ENCODE measurements at places on chromosomes 7 and 10. TPM values are rescaled to one million over a fixed set of nuclear protein-coding genes. Genes with fewer than 3 reads are reported as not detected.

DNA sequence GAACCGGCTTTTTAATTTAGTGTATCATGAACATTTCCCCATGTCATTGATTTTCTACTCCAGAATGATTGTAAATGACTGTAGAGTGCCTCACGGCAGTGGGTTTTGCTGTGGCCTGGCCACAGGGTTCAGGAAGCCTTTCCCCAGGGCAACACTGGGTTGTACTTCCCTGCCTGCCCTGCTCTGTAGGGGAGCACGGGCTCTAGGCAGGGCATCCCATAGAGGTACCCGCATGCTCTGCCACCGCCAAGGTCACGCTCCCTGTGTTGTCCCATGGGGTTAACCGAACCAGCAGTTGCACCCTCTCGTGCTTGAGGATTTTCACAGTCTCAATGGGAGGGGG is 63.8 kb downstream of the BPGM start:
- H3K4me3 ChIP-seq: no peak overlapping the region
- no peaks in the 10 kb centered on the region for H3K4me1 ChIP-seq
- no peaks in the 10 kb centered on the region for H3K27me3 ChIP-seq
- no peak for DNase-seq
- H3K36me3 ChIP-seq: no peaks in the 10 kb centered on the region

DNA sequence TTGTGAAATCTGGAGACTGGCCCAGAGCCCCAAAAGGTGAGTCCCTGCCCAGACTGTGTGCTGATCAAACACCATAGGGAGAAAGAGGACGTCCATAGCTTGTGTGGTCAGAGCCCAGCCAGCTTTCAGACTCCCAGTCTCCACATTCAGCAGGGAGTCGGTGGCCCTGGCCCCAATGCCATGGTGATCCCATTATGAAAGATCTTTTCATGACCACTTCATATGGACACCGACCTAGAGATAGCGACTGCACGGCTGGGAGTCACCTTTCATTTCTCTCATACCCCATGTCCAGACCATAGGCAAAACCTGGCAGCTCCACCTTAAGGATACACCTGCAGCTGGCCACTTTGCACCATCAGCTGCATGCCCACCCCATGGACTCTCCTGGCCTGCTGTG is 126.4 kb downstream of the ARHGAP22 start:
- H3K27me3 ChIP-seq: no peaks in the 10 kb centered on the region
- no peak overlapping the region for H3K4me3 ChIP-seq
- DNase-seq: no peak
- H3K27ac ChIP-seq: no peak overlapping the region

GRCh38 chr10:120478386-120478785 is 21.4 kb downstream of the PLPP4 start:
- H3K27me3 ChIP-seq: no peaks in the 10 kb centered on the region
- no peak overlapping the region for H3K4me3 ChIP-seq
- DNase-seq: no peak
- H3K36me3 ChIP-seq: no peaks in the 10 kb centered on the region
- no peak overlapping the region for H3K27ac ChIP-seq

- DNase-seq: no peak
- no peaks in the 10 kb centered on the region for H3K4me1 ChIP-seq
Measured at GRCh38 chr10:6537770-6538169, 42.3 kb downstream of the PRKCQ start.

DNA sequence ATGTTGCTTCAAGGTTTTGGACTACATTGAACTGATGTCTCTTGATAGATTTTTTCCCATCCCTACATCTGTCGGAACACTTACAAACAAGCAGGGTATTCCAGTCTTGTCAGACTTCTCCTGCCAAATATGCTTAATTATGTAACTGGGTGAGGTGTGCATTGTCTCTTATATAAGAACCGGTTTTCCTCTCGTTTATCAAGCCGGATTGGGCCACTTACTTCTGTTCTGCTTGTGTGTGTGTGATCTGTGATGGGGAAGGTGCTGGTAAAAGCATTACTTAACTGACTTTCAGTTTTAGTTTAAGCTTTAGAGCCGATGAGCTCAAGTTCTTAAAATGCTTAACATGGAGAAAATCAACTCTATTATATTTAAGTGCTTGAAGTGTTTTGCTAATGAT is 57.9 kb downstream of the OTUD1 start:
- H3K27me3 ChIP-seq: no peaks in the 10 kb centered on the region
- no peak overlapping the region for H3K27ac ChIP-seq
- no peak overlapping the region for H3K4me3 ChIP-seq
- no peaks in the 10 kb centered on the region for H3K36me3 ChIP-seq
- no peak for DNase-seq

DNA sequence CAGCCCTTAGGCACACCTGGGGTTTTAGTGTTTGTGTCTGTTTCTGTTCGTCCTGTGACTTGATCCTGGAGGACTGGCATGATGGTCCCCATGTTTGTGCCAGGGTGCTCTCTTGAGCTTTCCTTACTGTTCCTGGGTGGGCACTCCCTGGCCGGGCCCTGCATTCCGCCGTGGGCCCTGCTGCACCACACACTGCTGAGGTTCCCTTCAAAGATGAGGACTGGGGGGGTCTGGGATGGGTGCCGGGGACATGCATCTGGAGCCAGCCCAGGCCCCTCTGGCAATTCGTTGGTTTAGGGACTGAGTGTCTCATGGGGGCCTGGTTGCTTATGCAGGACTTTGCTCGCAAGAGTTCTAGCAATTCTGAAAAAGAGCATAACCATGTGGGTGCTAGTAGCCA is 4.7 kb downstream of the AGAP3 start:
- no peak overlapping the region for H3K4me3 ChIP-seq
- H3K4me1 ChIP-seq: peaks cover 11% of the 10 kb centered on the region
- no peaks in the 10 kb centered on the region for H3K27me3 ChIP-seq
- H3K27ac ChIP-seq: peak overlapping the region; percentile 57
- DNase-seq: no peak
- no peaks in the 10 kb centered on the region for H3K36me3 ChIP-seq

DNA sequence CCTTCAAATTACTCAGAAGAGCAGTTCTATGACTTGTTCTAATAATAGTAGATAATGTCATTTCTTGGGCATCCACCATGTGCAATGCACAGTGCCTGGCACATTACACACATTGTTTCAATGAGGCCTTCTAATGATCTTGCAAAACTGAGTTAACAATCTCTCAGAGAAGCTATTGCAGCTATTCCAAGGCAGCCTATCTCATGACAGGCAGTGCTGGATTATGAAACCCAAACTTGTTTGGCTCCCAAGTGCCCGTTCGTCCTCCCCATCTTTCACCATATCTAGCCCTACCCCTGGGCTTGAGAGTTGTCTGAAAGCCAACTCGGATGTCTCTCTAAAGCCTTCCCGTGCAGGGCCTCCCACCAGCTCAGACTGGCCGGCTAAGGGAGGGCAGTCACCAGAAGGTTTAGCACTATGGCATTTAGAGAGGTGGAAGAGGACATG is 405.1 kb downstream of the PLXNA4 start:
- no peak overlapping the region for H3K4me3 ChIP-seq
- H3K27me3 ChIP-seq: no peaks in the 10 kb centered on the region
- DNase-seq: no peak
- H3K4me1 ChIP-seq: no peaks in the 10 kb centered on the region

GRCh38 chr10:60728056-60728455 is 50.2 kb upstream of the CDK1 start:
- H3K4me3 ChIP-seq: no peak overlapping the region
- no peak for DNase-seq
- H3K27ac ChIP-seq: no peak overlapping the region

DNA sequence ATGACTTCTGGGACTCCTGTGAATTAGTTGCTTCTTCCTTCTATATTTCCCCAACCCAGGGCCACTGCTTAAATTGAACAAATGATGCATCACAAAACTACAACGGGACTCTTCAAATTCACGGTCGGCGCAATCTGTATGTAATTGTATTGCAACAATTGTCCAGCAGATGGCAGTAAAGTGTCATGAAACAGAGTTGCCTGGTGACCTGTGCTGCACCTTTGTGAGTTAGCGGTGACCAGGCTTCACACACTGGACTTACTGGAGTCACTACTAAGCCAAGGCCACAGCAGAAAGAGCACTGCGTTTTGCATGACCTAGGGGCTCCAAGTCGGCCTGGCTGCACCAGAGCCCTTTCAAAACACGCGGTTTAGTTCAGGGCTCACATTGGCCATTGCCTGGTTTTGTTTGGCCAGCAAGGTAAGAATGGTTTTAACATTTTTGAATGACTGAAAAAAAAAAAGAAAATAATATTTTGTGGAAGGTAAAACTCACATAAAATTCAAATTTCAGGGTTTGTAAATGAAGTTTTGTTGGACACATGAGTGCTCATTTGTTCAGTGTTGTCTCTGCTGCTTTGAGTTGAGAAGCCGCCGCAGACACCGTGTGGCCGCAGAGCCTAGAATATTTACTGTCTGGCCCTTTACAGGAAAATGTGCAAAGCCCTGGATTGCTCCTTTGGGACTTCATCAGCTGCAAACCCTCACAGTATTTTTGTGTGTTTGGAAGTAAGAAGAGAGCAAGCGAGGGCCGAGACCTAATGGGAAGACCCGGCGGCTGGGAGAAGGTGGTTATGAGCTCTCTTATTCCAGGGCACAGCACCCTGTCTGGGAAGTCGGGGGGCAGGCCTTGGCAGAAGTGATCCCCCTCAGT is 23.2 kb upstream of the ZNF32 start:
- no peak overlapping the region for H3K4me3 ChIP-seq
- H3K4me1 ChIP-seq: no peaks in the 10 kb centered on the region
- DNase-seq: no peak

GRCh38 chr10:82221601-82222149 is 346.7 kb downstream of the NRG3 start:
- no peaks in the 10 kb centered on the region for H3K4me1 ChIP-seq
- H3K27me3 ChIP-seq: no peaks in the 10 kb centered on the region
- no peak for DNase-seq
- H3K36me3 ChIP-seq: no peaks in the 10 kb centered on the region

- H3K27me3 ChIP-seq: no peaks in the 10 kb centered on the region
- H3K36me3 ChIP-seq: no peaks in the 10 kb centered on the region
- H3K4me1 ChIP-seq: peaks cover 2% of the 10 kb centered on the region
- H3K4me3 ChIP-seq: peak overlapping the region; percentile 100
- DNase-seq: no peak
Measured at GRCh38 chr7:26197153-26198115, 3.1 kb downstream of the HNRNPA2B1 start.

DNA sequence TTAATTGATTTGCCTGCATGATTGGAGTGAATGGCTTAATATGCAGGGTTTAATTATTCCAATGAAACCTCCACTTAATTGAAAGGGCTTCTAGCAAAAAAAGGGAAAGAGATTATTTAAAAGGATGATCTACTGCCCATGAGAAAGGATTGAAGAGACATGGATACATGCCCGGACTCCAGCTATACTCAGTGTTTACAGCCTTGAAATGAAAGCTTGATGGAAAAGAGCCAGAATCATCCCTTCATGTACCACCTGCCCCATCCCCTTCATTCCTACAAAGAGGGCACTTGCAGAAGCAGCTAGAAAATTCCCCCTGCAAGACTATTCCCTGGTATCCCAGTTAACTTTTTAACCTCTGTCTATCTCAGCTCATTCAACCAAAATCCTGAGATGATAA is 78.4 kb downstream of the CARD11 start:
- no peaks in the 10 kb centered on the region for H3K36me3 ChIP-seq
- no peaks in the 10 kb centered on the region for H3K27me3 ChIP-seq
- DNase-seq: no peak

GRCh38 chr10:48279081-48279751 is 4.7 kb upstream of the FRMPD2 start:
- H3K27me3 ChIP-seq: no peaks in the 10 kb centered on the region
- H3K27ac ChIP-seq: no peak overlapping the region
- DNase-seq: no peak
- no peak overlapping the region for H3K4me3 ChIP-seq
- no peaks in the 10 kb centered on the region for H3K36me3 ChIP-seq

GRCh38 chr10:97542169-97543024 is 30.2 kb upstream of the ANKRD2 start:
- H3K27ac ChIP-seq: peak overlapping the region; percentile 98
- peaks cover 23% of the 10 kb centered on the region for H3K4me1 ChIP-seq
- no peaks in the 10 kb centered on the region for H3K36me3 ChIP-seq
- peak; percentile 64 for DNase-seq
- H3K27me3 ChIP-seq: no peaks in the 10 kb centered on the region

BMPER gene
- total RNA-seq: 6.9 TPM

FBXL13 gene
- total RNA-seq: 4.2 TPM

GIMAP2 gene
- total RNA-seq: 9.2 TPM

ELFN1 gene
- 0.96 TPM for total RNA-seq

KIAA1217 gene
- total RNA-seq: 154 TPM

VSTM2A gene
- total RNA-seq: not detected

Data from breast epithelium (tissue), 4 donors.